ENCODE measurements at places on chromosomes 5 and 9.

- no peak for DNase-seq
Observed at GRCh38 chr9:13110766-13111417, 168.6 kb downstream of the MPDZ start.

GRCh38 chr5:40778133-40778532 is 20.0 kb downstream of the PRKAA1 start:
- no peak for DNase-seq

DNA sequence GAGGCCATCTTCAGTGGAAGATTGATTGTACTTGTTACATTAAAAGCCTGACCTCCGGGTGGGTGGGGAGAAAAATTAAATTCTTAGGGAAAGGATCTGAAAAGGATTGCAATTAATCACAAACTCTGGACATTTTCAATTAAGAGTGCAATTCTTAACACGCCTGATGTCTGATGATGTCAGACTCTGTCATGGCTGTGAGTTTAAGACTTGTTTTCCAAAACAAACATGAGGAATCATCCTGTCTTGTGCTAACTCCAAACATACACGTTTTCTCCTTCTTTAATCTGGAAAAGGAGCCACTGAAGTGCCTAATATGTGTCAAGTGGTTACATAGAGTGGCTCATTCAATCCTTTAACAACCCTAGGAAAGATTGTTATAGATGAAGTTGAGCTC is 60.4 kb upstream of the SMIM23 start:
- DNase-seq = no peak

DNA sequence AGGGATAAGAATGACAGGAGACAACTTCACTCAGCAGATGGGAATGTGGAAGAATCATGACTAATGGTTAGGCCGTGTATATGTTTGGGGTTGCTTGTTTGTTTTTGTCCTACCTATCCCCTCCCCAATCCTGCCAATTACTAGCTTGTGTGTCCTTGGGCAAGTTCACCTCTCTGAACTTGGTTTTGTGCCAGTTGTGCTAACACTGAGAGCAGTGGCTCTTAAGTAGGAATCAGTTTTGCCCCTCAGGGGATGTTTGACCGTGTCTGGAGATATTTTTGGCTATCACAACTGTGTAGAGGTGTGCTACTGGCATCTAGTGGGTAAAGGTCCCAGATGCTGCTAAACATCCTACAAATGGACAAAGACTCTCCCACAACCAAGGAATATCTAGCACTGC is 287.0 kb downstream of the DMRT2 start:
- no peak for DNase-seq

GRCh38 chr9:116843863-116844620 is 156.9 kb downstream of the TRIM32 start:
- DNase-seq = no peak

GRCh38 chr9:130936285-130937117 is 2.5 kb downstream of the FIBCD1 start:
- DNase-seq = peak; percentile 40

DNA sequence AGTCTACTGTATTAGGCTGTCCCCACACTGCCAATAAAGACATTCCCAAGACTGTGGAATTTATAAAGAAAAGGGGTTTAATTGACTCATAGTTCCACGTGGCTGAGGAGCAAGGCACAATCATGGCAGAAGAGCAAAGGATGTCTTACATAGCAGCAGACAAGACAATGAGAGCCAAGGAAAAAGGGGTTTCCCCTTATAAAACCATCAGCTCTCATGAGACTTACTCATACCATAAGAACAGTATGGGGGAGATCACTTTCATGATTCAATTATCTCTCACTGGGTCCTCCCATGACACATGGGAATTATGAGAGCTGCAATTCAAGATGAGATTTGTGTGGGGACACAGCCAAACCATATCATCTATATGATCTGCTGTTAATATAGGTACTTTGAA is 14.8 kb upstream of the FSTL4 start:
- DNase-seq = no peak

DNA sequence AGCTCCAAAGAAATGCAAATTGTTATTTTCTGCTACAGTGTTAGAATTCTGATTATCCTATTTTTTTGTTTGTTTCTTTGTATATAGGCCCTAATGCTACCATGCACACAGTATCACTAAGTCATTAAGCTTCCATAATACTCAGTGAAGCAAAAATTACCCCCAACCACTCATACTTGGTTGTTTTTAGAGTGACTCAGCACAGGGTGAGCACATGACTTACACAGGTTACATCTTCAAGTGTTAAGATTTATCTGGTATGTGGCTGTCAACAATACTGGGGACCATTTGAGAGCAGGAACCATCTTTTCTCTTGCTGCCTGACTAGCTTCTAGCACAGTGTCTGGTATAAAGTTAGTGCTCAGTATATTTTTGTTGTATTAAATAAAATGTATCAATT is 255.8 kb upstream of the SLC24A2 start:
- no peak for DNase-seq

- DNase-seq = peak; percentile 94
Observed at GRCh38 chr5:95712347-95712958, 18.7 kb upstream of the RHOBTB3 start.

GRCh38 chr5:137836997-137837396 is 30.7 kb upstream of the MYOT start:
- DNase-seq = no peak

DNA sequence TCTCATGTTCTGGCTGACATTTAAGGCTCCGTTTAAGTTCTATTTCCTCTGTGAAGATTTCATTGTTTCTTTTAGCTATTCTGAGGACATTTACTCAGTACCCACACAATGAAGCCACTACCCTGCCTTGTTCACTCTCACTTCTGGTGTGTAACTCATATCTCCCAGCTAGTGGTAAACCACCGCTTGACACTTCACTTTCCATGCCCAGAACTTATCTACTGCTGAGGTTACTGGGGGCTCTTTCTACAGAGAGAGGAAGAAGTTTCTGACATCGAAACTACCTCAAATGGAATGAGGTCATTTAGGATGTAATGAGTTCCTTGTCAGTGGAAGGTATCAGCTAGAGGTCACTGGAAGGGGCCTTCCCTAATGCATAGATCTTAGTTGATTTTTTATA is 501.5 kb downstream of the DMAC1 start:
- peak; percentile 72 for DNase-seq

Measured in hematopoietic multipotent progenitor cell treated with erythropoietin and hydrocortisone succinate and interleukin-3 and kit ligand, for 4 days (in vitro differentiated cells).